ENCODE measurements at places on chromosomes 11 and 22.
A peak's percentile ranks its signal among the peaks of the same experiment; 100 is the strongest.

GRCh38 chr22:40606306-40606705, 30.2 kb downstream of the MRTFA start:
- DNase-seq, result no peak

DNA sequence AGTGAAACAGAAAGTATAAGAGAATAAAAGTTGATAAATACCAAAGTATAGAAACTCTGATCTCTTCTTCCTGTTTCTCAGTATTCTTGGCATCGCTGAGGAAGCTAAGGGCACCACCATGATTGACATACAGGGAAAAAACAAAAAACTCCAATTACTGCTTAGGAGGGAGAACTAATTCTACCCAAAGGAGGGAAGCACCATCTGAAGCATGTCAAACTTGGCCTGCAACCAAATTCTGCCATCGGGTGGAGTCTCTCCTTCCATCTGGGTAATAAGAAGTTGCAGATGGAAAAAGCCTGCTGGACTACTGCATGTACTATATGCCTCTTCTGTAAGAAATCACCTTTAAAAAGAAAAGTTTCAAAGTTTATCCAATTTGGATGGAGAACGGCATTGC, 30.5 kb upstream of the PPP2R1B start:
- DNase-seq, result no peak

DNA sequence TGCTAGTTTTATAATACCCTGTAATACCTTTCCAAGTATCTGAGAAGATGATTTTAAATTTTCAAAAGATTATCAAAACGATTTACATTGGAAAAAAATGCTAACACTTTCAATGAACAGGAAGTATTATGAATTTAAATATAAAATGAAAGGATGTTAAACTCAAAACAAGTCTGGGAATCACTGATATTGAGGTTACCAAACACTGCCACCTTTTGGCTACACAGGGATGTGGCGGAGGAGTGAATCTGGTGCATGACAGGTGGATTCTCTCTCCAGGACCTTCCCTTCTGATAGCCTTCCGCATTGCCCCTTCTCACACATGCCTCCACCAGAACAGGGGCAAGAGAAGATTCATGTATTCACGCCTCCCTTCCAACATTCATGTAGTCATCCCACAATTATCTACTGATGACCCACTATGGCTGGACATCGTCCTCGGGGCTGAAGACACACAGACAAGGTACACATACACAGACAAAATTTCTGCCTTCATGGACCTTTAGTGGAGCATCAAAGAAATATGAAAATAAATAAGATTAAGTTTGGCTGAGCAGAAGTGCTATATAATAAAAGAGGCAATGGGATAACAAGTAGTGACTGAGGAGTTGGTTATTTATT, 34.7 kb downstream of the ATG16L2 start:
- peak; percentile 48 for DNase-seq

DNA sequence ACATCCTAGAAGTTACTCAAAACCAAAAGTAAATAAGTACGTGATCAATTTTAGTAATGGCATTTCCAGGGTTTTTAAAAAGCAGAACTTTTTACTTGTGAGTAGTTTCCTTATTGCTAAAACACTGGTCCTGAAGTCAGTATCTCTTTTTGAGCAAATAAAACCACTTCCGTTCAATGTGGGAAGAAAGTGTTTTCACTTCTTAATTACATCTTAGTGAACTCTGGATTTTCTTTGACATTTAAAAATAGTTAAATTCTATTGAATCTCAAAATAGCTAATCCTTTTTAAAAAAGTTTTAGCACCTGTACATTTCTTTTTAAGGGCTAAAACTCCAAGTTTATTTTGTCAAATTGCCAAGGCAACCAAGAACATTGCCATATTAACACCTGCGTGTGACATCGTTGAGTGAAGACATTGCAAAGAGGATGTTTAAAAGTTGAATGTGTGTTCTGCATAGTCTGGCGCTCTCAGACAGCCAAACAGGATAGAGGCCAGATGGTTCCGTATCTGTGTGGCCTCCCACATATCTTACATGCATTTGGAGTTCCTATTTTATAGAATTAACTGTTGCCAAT, 17.2 kb upstream of the OR5B21 start:
- peak; percentile 74 for DNase-seq

DNA sequence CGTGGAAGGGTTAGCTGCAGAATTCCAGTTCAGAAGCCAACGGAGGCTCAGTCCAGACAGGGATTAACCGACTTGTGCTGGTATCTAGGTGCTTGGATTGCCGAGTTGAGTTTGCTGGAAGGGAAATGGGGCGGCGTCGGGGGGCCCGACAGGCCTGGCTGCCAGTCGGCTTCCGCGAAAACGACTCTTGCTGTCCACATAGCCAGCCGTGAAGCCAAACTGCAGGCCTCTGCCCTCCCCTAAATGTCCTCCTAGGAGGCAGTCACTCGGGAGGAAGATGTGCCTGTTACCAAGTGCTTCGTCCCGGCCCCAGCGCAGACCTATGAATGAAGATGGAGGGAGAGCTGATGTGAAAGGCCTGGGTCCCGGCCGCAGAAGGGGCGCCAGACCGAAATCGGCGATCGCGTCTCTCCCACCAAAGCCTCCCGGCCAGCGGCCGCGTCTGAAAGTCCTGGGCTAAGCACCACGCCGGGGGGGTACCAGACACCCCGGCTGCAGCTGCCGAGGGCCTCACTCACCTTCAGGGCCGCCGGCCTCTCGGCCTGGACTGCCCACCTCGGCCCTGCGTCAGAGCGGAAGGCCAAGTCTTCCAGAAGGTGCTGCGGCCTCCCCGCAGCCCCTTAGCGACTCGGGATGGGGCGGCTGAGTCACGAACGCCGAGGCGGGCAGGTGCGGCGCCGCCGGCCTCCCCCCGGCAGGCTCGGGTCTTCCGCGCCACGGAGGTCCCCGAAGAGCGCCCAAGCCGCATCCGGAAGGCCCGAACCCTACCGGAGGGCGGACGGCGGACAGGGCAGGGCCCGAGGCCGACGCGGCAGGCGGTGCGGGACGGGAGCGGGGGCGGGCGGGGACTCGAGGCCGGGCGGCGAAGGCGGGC, 7.5 kb downstream of the DPAGT1 start:
- peak; percentile 60 for DNase-seq

- no peak for DNase-seq
These were observed 7.0 kb downstream of the ROBO3 start for GRCh38 chr11:124872280-124872679.

DNA sequence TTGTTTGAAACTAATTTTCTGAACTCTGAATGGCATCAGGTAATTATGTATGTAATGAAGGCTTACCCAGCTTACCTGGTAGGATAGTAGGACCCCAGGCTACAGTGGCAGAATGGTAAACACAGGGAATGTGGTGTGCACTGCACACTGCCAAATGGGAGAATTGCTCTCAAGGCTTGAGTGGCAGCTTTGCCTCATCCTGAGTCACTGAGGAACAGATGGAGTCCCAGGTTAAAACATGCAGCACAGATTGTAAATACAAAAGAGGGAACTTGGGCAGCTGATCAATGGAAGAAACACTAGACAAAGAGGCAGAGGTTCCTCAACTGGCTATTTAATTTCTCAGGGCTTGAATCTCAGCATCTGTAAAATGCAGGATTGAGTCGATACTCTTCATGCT, 24.4 kb downstream of the GPR83 start:
- DNase-seq, result no peak

DNA sequence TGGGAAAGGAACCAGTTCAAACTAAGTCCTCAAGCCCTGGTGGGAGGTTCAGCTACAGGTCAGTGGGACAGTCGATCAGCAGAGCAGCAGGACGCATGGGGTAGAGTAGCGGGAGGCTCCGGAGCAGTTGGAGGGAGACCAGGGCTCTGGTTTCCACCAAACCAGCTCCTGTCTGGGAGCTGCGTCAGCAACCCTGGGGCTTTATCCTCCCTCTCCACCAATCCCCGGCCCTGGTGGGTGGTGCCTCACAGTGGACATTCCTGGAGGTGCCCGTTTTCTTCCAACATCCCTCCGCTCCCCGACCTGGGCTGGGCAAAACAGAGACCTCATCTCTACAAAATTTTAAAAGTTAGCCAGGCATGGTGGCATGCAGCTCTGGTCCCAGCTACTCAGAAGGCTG, 32.4 kb downstream of the ZNF195 start:
- no peak for DNase-seq

GRCh38 chr22:49910229-49911155, 7.7 kb downstream of the ALG12 start:
- no peak for DNase-seq

- DNase-seq, result no peak
These were observed 702 bp upstream of the KCNJ4 start for GRCh38 chr22:38455530-38456271.

- peak; percentile 32 for DNase-seq
These were observed 59.0 kb downstream of the CEP57 start for GRCh38 chr11:95849087-95849825.

DNA sequence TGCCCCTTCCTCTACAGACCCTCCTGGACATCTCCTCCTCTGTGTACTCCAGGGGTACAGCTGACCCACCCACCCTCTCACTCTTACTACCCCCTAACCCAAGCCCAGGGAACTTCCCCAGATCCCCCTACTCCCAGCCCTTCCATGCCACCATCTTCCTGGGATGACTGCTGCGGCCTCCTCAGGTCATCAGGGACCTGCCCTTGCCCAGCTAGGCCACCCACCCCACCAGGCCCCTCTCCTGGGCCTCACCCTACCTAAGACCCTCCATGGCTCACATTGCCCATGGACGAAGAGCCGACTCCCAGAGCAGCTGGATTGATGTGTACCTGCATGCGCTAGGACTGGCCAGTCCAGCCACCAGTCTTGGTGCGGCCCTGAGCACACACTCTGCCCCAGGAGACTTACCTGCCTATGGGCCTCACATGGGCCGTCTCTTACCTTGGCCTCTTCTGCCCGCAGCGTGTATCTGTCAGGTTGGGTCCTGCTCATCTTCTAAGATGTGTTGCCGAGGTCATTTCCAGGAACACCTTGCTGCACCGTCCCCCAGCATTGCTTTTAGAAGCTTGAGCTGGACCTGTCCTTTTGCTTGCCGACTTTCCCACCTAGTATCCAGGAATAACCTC, 2.0 kb upstream of the CLDN5 start:
- no peak for DNase-seq

DNA sequence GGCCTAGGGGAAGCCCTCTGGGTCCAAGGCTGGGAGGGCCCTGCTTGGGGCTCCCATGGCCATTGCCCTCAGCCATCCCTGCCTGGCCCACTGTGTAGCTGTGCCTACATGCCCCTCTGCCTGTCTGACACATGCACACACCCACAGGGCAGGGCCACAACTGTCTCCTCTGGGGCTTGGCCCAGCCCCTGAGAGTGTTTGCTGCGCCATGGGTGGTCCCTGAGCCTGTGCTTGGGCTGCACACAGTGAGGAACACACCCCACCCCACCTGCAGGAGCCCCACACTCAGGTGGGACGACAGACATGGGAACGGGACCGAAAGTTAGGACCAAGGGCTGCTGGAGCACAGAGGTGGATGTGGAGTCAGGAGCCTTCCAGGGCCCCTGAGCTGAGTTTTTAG, 489.5 kb downstream of the TBC1D22A start:
- DNase-seq, result no peak

GRCh38 chr22:47705350-47705749, 942.9 kb downstream of the TBC1D22A start:
- DNase-seq, result no peak

DNA sequence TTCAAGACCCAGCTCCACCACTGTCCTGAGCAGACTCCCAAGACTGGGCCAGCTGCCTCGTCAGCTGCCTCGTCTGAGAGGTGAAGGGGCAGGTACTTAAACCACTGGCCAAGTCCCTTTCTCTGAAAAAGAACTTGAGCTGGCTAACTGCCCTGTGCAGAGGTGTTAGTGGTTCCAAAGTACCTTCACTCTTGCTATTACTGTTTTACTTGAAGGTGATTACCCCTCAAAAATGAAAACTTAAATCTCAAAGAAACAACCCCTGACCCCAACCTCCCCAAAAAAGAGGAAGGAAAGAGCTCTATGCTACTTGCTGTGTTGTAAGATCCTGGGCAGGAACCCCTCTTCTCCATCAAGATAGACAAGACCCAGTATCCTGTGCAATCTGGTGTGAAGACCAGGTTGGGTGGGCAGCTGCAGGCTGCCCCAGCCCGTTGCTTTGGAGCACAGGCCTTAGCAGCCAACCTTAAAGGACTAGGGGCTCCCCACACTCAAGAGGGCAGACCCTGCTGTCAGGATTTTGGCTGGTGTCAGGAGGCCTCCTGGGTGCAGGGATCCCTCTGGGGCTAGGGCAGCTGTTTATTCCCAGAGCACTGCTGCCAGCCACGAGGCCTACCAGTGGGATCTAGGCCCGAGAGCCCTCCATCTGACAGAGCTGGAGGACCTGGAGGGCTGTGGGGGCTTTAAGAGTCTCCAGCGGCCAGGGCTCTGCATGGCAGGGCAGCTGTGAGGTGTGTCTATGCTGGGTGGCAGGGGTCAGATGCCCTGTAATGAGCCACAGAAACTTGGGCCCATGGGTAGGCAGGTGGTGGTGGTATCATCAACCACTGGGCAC, 13.0 kb downstream of the GUCD1 start:
- DNase-seq, result no peak

DNA sequence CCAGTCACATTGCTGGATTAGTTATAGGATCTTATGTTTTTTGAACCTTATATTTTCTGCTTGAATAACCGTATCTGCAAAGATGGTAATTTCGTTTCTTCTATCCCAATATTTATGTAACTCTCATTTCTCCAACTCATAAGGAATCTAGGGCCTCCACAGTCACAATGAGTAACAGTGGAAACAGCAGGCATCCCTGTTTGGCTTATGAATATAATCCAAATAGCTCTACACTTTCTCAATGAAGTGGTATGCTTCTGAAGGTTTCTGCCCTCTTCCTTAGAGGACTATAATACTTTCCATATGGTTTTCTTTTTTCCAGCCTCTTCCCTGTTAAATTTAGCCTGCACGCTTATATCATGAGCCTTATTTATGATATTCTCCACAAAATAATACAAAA, 16.5 kb downstream of the ATP6V1E1 start:
- no peak for DNase-seq

- DNase-seq, result peak; percentile 12
These were observed 9.4 kb downstream of the DRAP1 start for GRCh38 chr11:65928667-65929066.

DNA sequence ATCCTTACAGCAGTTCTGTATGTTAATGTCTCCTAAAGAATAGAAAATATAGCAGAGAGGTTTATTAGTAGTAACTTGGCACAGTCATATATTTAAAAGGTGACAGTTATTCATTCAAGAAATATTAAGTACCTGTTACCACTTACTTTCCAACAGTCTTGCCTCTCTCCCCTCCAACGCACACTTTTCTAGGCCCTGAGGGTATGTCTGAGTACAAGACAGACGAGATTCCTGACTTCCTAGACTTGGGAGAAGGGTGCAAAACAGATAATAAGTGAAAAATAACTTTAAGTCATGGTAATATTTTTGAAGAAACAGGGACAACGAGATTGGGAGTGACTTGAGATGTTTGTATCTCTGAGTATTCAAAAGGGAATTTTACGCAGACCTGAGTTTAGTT, 1.6 kb downstream of the EIF3L start:
- no peak for DNase-seq

GRCh38 chr11:87356428-87356827, 318.7 kb downstream of the TMEM135 start:
- DNase-seq, result no peak
